ENCODE measurements at places on chromosomes 6 and 20. TPM values are rescaled to one million over a fixed set of nuclear protein-coding genes. Genes with fewer than 3 reads are reported as not detected.

Gene RBPJL
- not detected for total RNA-seq

Gene SLC12A5
- total RNA-seq = 113 TPM

Gene BPIFA1
- not detected for total RNA-seq

Gene ABHD16B
- not detected for total RNA-seq

Gene RCAN2
- total RNA-seq = 42.7 TPM

Gene LY6G6F
- total RNA-seq = not detected

Gene HLA-DQB1
- 4.4 TPM for total RNA-seq

Gene MDFI
- total RNA-seq = 21.7 TPM

Gene SNX3
- total RNA-seq = 212 TPM

Gene CALHM6
- total RNA-seq = 8.5 TPM

Gene ATP6V1G2
- 69.4 TPM for total RNA-seq

Gene GPLD1
- total RNA-seq = 21.2 TPM

Gene PRL
- 0.23 TPM for total RNA-seq

Gene CD109
- total RNA-seq = 2.3 TPM

Gene FOXF2
- total RNA-seq = 2.3 TPM

Gene NELFE
- 47.5 TPM for total RNA-seq

Gene CALHM4
- 0.46 TPM for total RNA-seq

Gene TCF21
- total RNA-seq = under 0.01 TPM

Gene RSPO3
- 3.7 TPM for total RNA-seq

Gene GZF1
- total RNA-seq = 20.1 TPM

Gene PROKR2
- total RNA-seq = 4.8 TPM

Gene NRSN1
- total RNA-seq = 31.4 TPM

Gene KIF6
- 6.7 TPM for total RNA-seq

Gene CD83
- total RNA-seq = 32.5 TPM

Gene VGLL2
- total RNA-seq = 0.46 TPM

Gene FAM209B
- total RNA-seq = not detected

Gene TBXT
- not detected for total RNA-seq

Gene EEF1E1
- 42.4 TPM for total RNA-seq

Gene CUL7
- 17.3 TPM for total RNA-seq

Gene MROH8
- total RNA-seq = 9.9 TPM

Gene R3HDML
- total RNA-seq = not detected

Gene EYS
- total RNA-seq = 1.4 TPM

Gene HTR1E
- total RNA-seq = 3.7 TPM

Gene TSBP1
- total RNA-seq = not detected

Gene PAK5
- 33.0 TPM for total RNA-seq

Gene TLDC2
- total RNA-seq = 1.2 TPM

Gene HCRTR2
- 30.0 TPM for total RNA-seq

Gene TMEM200A
- total RNA-seq = 21.2 TPM

Gene NKX2-2
- 3.5 TPM for total RNA-seq

Gene SERPINB6
- 27.5 TPM for total RNA-seq

Gene TGM3
- 0.46 TPM for total RNA-seq
